ENCODE measurements at places on chromosomes 5 and 9.
A peak's percentile ranks its signal among the peaks of the same experiment; 100 is the strongest.

DNA sequence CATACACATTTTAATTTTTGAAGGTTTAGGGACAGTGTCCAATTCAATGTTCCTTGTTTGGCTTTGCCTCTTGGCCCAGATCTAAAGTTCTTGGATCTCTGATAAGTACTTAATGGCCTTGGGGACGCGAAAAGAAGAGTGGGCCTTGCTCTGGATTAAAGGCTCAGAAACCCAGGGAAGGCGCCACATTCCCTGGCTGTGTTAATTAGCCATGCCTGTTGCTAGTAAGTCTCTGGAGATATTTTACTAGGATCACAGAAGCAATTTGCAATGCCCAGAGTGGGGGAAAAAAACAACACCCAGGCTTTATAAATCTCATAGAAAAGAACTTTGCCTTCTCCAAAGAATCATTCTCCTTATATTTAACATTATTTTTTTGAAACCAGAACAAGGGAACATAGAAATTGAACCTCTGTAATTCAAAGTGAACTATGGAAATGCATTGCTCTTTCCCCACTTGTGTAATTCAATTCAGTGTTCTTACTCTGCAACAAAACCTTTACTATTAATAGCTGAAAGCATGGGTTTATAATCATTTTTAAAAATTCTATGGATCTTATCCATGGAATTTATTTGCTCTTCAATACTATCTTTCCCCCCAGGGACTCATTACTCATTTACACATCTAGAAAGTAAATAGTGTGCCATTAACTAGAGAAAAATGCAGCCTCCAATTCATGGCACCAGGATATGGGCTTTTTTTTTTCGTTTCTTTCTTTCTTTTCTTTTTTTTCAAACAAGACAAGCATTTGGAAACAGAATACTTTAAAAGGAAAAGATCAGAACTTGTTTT is 172.2 kb upstream of the ANKRD55 start:
- no peak for DNase-seq

- no peak for DNase-seq
Observed at GRCh38 chr5:5437227-5438172, 15.0 kb downstream of the ICE1 start.

- no peak for DNase-seq
Observed at GRCh38 chr9:80952363-80952922, 736.9 kb downstream of the TLE1 start.

DNA sequence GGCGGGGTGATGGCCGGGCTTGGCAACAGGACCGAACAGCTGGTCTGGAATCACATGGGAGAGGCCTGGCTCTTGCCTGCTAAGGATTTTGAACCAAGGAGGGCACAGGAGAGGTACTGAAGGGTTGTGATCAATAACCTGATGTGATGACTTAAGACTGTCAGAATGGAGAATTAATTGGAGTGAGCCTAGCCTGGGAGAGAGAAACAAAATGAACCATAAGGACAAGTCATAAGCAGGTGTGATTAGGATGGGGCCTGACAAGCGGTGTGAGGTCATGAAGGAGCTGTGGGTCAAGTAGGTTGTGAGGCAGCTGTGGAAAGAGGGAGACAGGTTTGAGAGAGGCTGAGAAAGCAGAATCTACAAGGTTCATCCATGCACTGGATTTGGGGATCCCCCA is 104.6 kb downstream of the MED10 start:
- DNase-seq, result no peak

- no peak for DNase-seq
Observed at GRCh38 chr5:168427224-168427623, 59.0 kb upstream of the RARS1 start.

DNA sequence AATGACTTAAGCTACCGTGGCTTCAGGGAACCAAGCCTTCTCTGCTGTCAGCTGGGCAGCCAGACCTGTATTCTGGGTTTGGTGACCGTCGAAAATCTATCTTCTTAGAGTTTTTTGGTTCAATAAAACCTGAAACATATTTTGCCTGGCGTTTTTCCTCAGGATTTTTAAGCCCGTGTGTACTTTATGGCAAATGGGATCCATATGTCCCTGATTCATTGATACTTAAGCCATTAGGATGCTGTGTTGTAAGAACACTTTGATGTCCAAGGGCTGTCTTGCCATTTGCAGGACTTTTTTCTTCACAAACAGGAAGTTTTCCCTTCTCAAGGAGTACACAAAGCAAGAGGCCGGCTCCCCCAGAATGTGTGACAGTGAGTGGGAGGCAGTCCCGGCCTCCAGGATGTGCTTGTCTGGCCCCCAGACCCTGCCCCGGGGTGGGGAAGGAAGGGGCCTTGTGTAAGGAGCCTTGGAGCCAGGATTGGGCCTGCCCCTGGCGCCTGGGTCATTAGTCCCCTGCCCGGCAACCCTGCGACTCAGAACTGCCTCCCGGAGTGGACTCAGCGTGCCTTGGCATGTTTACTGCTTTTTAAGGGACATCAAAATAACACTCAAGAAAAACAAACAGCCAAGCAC is 83.4 kb upstream of the SMIM23 start:
- DNase-seq, result peak; percentile 17

DNA sequence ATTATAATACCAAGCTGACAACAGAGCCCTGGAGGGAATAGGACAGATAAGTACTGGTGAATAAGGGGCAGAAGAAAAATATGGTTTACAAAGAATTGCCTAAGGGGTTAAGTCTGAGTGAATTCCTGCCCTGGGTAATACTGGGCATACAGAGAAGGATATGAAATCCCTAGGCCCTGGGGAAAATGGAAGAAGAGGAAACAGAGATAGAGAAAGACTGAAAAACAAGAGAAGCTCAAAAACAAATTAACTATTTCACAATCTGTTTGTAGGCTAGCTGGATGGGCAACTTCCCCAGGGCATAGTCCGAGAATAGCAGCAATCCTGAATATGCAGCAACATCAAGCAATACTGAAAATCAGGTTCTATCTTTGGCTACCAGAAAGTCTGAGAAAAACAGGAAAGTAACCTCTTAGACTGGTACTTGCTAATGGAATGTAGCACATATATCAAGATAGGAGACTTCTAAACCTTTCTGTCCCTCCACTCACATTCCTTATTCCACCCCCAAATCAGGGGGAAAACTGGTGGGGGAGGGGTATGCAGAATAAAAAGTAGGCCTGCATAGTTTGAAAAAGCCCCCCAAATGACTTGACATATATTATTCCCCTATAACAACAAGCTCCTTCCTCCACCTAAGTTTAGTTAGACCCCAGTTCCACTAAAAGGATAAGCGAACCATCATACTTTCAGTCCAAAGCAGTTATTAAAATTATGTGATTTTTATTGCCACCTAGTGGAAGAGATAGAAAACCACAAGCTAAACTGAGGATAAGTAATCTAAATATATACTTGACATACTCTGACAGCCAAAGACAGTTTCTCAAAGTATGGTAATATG is 20.6 kb downstream of the SLC38A9 start:
- peak; percentile 59 for DNase-seq

DNA sequence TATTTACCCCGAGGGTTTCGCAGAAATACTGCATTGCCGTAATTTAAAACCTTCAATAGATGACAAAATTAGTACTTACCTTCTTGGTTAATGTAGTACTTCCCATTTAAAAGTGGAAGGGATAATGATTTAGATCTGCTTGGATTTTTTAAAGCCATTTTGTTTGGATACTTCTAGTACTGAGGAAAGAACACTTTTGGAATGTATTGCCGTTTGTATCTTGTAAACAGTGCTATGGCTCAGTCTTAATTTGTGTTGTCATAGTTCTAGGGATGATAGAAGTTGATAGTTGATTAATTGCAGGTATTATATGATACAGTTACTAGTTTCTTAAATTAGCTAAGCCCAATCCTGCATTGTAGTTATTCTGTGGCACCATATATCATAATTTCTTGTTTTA is 33.1 kb downstream of the TNPO1 start:
- no peak for DNase-seq

DNA sequence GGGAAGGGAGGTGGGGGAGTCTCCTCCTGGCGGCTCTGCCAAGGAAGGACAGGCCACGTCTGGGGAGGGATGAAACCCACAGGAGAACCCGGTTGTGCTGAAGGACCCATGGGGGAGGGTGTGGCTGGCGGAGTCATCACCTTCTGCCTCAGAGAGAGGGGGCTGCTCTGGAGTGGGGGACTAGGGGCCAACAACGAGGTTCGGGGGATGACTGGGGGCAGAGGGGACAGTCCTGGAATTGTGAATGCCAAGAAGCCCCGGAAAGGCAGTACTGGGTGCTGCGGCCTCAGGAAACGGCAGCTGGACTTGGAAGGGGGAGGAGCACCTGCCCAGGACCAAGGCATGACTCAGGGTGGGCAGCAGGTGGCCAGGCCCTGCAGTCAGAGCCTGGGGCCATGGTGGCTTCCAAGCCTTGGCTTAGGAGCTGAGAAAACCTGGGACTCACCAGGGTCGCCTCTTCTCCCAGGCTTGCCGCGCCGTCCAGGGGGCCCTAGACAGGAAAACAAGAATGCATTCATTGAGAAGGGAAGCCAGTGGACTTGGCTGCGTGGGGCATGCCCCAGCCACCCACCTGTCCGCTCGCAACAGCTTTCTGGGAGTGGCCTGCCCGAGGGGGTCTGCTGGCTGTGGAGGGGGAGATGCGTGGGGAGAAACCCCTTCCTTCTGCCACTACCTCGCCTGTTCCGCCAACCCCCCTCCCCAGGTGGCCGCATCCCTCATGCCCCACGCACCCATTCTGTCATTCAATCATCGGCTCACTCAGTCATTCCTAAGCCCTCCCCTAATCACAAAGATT is 74.0 kb upstream of the PHYKPL start:
- no peak for DNase-seq

- no peak for DNase-seq
Observed at GRCh38 chr5:28027851-28028250, 989.5 kb upstream of the CDH9 start.

GRCh38 chr9:110110154-110110553 is 97.8 kb downstream of the C9orf152 start:
- no peak for DNase-seq

- no peak for DNase-seq
Observed at GRCh38 chr5:112822456-112822855, 38.6 kb upstream of the SRP19 start.

DNA sequence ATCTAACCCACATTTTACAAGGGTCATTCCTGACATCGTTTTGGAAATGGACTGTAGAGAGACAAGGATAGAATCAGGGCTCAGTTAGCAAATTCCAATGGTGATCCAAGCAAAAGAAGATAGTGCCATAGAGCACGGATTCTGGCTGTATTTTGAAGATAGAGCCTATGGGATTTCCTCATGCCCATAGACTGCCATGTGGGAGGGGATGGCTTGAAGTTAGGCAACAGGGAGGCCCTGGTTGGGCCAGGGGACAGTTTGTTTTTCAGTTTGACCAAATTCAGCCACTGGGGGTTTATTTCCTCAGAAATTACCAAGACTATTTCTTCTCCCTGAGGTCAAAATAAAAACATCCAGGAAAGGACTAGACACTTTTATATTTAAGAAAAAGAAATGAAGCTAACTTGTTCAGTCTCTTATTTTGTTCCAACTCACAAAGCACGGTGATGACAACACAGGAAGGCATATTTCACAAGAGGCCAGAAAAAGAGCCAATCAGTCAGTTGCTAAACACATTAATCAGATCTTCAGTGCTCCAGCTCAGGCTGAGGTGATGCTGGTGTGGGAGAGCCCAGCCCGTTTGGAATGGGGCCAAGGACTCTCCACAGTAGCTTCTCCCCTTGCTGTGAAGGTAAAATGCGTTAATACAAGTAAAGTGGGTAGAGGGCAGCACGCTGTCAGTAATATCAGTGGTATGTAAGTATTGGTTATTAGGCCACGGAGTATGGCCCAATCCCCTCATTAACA is 4.4 kb upstream of the DCTN4 start:
- DNase-seq, result peak; percentile 51

DNA sequence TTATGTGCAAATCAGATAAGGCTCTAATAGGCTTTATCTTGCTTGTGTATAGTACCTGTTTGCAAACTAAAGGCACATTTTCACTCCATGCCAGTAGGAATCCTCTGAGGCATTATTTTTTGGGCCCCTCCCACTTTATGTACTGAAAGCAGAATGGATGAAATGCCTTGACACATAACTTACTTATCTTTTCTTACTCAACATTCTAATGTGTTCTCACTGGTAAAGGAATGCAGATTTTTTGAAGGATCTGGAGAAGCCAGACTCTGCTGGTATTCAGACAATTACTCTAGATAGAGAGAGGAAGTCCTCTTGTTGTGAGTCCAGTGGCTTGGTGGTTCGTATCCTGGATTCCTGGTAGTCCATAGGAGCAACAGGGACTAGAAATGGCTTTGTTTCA is 336.7 kb downstream of the CCDC171 start:
- no peak for DNase-seq

- DNase-seq, result no peak
Observed at GRCh38 chr5:58156361-58156760, 303.5 kb downstream of the PLK2 start.

GRCh38 chr5:3345195-3345594 is 250.4 kb upstream of the IRX1 start:
- no peak for DNase-seq

DNA sequence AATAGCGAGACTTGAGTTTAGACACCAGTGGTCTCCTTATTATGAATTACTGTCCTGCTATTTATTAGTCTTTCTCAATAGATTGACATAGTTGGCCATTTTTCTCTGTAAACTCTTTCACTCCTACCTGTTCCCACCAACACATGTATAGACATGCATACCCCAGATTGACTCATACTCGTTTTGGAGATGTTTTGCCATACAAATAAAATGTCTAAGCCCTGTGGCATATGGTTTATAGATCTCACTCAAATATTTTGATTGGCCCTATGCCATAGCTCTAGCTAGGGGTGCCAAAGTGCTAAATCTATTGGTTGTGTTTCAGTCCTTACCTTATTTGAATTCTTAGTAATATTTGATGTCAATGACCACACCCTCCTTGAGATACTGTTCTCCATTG is 42.3 kb downstream of the CAMK4 start:
- DNase-seq, result no peak

DNA sequence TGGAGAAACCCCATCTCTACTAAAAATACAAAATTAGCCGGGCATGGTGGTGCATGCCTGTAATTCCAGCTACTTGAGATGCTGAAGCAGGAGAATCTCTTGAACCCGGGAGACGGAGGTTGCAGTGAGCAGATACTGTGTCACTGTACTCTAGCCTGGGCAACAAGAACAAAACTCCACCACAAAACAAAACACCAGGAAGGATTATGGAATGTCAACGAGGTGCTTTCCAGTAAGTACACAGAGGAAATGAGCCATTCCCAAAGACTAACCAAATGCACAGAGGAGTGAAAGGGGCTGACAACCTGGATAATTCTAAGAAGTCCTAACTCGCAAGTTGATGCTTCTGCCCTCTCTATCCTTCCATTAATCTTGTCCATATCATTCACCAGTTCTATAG is 126.1 kb upstream of the RETREG1 start:
- DNase-seq, result no peak

All from fibroblast of the conjunctiva (primary cell).